ENCODE measurements at places on chromosomes 13 and 19.

- DNase-seq: no peak
Measured at GRCh38 chr19:4518345-4519171, at the start of gene PLIN4. Gene PLIN4 (minus strand): TSS chr19:4518486. CDS start chr19:4518272, 214 bp downstream.

DNA sequence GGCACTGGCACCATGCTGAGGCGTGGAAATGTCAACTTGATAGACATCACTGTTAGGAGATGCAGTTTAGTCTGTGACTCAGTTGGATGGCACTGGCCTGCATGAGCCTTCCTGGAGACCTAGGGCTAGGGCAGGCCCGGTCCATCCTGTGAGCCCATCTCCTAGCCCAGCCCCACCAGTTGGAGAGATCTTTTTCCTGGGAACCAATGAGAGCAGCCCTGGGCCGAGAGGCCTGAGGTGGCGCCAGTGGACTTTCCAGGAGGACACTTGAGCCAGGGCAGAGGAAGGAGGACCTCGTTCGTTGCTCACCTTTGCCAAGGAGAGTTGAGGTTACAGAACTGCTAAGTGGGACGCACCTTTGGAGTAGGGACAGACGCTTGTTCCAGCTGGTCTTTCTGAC, 100.5 kb upstream of the TEX29 start:
- DNase-seq: no peak

GRCh38 chr19:29506619-29506911, 19.2 kb upstream of the VSTM2B start:
- DNase-seq: no peak

GRCh38 chr19:51644636-51645271, 1.9 kb downstream of the SIGLEC14 start:
- no peak for DNase-seq

- DNase-seq: no peak
Measured at GRCh38 chr13:55230570-55230908, 1910.2 kb upstream of the PRR20A start.

DNA sequence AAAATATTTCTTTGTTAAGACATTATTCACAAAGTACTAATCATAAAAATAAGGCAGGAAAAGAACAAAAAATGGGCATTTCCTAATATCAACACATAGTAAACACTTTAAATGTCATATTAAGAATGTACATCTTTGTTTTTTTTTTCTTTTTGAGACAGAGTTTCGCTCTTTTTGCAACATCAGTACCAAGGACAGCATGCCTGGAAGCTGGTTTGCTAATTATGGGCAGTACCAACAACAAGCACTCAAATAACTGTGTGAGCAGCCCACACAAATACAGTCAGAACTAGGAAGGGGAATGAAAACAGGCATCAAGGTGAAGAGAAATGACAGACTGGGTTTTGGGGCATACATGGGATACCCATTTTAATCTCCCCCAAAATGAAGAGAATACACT, 788.0 kb upstream of the SLITRK1 start:
- DNase-seq: no peak

GRCh38 chr13:41970022-41970421, 9.1 kb upstream of the VWA8 start:
- no peak for DNase-seq

DNA sequence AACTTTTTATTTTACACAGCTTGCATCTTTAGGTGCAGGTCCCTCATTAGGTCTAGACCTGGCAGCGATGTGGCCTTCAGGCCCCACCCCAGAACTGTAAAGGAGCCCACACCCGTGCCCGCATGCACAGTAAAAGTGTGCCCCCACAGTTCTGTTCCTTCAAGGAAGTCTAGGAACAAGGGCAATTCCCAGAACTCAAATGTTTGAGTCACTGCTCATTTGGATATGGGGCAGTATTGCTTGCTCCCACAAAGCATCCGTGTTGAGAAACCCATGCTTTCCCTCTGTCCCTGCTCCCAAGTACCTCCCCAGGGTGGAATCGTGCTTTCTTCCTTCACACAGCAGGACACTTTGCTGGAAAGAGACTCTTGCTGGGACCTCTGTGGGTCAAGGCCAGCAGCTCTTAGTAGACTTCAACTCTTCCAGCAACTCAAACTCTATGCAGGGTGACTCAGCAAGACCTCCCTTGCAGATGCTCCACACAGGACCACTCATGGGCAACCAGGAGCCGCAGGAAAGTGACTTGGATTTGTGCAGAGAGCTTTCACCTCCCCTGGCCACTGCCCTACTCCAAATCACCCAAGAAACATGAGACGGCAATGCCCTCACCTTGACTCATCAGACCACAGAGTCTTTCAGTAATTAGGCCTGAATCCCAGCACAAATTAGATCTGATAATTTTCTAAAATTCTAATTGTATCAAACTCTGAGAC, 12.3 kb downstream of the SLC7A1 start:
- DNase-seq: no peak

DNA sequence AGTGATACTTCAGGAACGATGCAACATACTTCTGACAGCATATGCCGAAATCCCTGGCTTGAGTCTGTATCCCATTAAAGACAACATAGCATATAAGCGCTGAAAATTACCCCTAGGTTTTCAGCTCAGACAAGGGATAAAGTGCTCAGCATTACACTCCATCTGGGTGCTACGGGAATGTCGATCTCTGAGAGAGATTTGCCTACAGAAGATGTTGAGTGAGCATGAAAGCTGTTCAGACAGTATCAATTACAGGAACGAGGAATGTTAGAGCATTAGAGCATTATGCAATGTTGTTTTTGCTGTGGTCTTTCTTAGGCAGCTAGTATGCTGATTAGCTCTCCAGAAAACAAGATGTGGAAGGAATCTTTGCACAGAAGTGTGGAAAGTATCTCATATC, 484.5 kb downstream of the LIG4 start:
- no peak for DNase-seq

DNA sequence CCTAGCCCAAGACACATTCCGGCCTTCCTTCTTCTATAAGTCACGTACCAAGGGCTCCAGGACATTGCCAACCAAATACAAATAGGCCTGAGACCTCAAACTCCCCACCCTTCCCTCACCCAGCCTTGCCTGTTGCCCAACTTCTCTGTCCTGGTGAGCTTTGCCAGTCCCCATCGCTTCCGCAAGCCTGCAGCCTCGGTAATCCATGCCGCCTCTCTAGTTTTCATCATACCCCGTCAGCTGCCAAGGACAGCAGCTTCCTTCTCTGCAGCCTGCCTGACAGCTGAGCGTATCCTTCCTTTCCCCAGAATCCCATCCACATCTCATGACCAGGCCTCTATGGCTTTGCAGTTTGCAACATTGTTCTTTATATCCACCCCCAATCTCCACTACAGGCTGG, 36.6 kb upstream of the POMP start:
- DNase-seq: no peak

- DNase-seq: no peak
Measured at GRCh38 chr13:23983671-23984070, 86.4 kb upstream of the C1QTNF9B start.

GRCh38 chr19:1283207-1283916, 2.3 kb upstream of the EFNA2 start:
- no peak for DNase-seq

DNA sequence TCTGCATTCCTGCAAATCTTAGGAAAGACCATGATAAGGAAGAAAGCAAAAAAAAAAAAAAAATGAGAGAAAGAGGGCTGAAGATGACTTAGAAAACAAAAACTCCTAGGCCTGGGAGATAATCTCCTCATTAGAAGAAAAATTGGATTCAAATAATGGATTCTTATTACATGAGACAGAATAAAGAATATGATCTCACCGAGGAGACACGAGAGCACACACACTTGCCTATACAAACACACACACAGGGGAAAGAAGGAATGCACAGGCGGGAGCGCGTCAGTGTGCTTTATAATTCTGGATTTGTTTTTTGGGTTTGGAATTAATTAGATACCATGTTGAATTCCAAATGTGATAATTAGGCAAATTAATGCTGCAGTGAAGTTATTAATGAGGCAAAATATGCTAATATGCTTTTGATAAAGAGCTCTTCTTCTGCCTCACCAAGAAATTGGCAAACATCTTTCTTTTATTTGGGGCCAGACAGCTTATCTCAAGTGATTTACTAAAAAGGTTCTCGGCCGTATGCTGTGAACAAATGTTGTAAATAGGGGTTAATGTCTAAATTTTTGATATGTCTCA, 36.1 kb upstream of the PCDH8 start:
- no peak for DNase-seq

- no peak for DNase-seq
Measured at GRCh38 chr13:110812121-110812868, 98.8 kb downstream of the ING1 start.

- DNase-seq: no peak
Measured at GRCh38 chr19:11142528-11143171, 12.9 kb downstream of the SPC24 start.

DNA sequence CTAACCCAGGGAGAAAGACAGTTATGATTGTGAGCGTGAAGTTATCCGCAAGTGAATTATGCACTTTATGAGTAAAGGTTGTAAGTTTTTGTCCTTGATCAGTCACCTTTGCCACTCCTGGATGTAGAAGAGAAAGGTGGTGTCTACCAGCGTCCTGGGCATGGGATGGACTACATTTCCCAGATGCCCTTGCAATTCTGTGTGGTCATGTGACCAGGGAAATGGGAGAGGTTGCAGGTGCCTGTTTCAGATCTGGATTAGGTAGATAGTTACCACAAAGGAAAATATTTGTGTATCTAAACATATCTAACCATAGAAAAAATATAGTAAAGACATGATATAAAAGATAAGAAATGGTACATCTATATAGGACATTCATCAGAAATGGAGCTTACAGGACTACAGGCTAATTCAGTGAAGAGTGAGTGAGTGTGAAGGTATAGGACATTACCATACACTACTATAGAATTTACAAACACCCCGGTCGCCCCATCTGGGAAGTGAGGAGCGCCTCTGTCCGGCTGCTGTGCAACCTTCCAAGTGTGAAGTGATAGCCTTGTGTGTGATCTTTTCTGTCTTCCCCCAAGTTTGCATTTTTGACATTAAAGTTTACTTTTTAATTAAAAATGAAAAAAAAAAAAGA, 51.6 kb upstream of the CACNA1A start:
- no peak for DNase-seq

GRCh38 chr19:57905258-57905657, 11.1 kb downstream of the ZNF417 start:
- DNase-seq: no peak

DNA sequence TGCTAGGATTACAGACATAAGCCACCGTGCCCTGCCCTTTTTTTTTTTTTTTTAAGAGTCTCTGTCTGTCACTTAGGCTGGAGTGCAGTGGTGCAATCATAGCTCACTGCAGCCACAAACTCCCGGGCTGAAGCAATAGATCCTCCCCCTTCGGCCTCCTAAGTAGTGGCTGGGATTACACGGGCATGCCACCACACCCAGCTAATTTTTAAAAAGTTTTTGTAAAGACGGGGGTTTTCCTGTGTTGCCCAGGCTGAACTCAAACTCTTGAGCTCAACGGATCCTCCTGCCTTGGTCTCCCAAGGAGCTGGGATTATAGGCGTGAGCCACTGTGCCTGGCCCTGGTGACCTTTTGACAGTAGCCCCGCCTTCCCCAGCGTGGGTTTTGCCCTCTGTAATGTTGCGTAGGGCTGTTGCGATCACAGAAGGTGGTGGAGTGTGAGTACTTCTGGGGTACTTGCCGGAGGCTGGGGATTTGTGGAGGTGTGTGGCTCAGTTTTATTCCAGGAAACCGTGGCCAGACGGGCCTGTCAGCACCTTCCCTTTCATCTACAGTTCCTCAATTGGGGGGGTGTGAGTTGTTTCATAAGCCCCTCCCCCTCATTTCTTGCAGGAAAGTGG, 11.6 kb upstream of the RETN start:
- DNase-seq: no peak

DNA sequence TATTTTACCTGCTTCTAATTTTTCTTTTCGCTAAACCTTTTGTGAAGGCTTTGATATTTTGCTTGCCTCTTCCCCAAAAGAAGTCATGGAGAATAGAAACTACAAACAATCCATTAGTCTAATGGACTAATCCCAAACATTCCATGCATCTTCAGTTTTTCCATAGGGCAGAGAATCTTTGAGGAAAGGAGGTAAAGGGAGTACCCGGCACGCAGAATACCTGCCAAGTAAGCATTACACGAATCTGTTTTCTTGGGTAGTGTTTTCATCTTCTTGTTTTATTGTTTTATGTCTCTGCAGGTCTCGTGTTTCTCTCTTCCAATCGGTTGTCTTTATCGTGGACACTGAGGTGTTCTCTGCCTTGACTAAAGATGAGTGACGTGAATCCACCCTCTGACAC, at the start of gene NLRP8:
Gene NLRP8, plus strand, starts transcription at position 301 of the 400 bp plus-strand sequence.
- DNase-seq: no peak

GRCh38 chr19:296476-297225, 5.4 kb upstream of the PLPP2 start:
- DNase-seq: no peak

DNA sequence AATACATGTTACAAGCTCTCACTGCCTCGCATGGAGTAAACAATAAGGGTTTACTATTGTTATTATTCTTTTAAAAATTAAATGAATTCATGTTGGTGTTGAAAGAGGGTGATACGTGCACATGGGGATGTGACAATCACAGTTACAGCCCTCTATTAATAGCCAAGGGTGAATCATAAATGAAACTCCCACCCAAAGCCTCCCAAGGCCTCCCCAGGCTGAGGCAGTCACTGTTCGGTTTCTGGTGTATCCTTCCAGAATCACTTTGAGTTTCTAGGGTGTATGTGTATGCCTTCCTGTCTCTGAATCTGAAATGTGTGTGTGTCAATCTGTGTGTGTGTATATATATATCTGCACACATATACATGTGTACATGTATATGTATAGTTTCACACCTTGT, 73.4 kb downstream of the AKAP11 start:
- no peak for DNase-seq

DNA sequence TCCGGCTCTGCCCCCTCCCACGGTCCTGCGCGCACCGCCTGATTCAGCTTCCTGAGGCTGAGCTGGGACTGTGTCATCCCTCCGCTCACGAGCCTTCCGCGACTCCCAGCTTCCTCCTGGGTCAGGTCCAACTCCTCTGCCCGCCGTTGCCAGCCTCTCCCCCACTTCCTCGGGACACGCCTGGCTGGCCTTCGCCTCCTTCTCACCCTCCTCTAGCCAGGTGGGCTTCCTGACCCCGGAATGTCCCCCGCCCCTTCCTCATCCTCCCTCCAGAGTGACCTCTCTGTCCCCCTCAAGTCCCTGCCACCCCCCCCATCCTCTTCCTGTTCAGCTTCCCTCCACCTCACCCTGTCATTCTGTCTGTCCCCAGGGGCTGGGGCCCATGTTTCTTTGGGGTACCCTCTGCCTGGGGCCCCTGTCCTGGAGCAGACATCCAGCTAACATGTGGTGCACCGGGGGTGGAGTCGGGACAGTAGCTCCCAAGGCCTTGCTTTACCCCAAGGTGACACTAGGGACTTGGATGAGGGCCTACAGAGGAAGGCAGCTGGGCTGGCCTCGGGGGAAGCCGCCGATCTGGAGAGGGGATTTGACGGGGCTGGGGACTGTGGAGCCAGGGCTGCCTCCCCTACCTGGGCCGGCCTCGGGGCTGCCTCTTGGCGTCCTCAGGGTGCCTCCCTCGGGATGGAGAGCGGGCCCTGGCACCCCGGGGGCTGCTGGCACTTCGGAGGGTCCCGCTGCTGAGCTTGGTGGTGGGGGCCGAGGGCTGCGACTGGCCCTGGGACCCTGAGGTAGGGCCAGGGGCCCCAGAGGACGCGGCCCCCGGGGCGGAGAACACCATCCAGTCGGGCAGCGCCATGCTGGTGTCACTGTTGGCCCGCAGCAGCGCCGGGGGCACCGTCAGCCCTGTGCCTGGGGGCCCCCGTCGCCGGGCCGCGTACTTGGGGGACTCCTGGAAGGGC, 16.5 kb downstream of the SHANK1 start:
- DNase-seq: no peak
